ENCODE measurements at places on chromosomes 11 and 22.

DNA sequence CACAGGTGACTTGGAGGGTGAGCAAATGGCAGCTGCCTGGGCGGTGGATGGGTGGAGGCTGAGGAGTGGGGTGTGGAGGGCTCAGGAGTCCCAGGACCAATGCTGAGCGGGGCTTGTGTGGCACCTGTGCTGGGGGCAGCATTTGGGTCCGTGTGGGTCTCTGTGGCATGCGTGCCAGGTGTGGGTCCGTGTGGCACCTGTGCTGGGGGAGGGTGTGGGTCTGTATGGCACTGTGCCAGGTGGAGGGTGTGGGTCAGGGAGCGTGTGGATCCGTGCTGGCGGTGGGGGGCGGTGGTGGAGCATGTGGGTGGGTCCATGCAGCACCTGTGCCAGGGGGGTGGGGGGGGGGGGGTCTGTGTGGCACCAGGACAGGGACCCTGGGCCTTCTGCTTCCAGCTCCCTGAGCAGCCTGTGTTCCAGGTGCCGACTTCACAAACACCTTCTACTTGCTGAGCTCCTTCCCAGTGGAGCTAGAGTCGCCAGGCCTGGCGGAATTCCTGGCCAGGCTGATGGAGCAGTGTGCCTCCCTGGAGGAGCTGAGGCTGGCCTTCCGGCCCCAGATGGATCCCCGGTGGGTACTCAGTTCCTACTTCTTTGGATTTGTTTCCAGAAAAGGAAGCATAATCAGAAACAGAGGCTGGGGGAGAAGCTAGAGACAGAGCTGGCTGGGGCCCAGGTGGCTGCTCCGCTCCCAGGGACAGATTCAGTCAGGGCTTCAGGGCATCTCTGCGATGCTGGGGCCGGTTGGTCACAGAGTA is 14.7 kb downstream of the SELENOO start:
- DNase-seq: no peak

DNA sequence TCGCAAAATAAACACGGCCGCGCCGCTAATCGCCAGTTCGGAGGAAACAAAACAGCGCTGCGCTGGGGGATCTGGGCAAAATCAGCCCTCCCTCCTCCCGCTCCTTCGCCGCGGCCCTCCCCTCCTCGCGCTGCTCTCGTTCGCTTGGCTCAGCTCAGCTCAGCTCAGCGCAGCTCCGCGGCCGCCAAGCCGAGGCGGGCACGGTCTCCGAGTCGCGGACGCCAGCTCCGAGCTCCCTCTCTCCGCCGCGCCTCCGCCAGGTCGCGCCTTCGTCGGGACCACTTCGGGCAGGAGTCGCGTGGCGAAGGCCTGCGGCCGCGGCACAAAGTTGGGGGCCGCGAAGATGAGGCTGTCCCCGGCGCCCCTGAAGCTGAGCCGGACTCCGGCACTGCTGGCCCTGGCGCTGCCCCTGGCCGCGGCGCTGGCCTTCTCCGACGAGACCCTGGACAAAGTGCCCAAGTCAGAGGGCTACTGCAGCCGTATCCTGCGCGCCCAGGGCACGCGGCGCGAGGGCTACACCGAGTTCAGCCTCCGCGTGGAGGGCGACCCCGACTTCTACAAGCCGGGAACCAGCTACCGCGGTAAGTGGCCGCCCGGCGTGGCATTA is at the start of gene SPON1:
Gene SPON1 (plus strand): TSS at position 162 of the 607 bp plus-strand sequence. CDS start 182 bp downstream, at position 344.
- DNase-seq: no peak

DNA sequence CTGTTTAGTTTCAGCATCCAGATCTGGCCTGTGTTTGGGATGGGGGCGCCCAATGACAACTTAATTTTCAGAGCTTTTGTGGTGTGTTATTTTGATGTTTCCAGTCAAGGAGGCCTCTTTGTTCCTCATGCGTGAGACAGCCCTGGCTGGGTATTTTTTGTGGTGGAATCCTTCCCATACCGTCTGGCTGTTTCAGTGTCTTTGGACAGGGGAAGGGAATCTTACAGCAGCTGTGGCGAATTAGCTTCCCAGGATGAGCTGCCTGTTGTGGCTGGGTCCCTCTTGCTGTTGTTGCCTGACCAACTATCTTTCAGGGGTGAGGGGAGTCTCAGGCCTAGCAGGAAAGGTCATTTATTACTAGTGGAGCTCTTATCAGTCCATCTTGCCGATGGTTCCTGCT is 138.8 kb downstream of the ARHGAP20 start:
- DNase-seq: no peak

GRCh38 chr11:115678942-115679341 is 174.7 kb upstream of the CADM1 start:
- no peak for DNase-seq

GRCh38 chr11:125270711-125271110 is 106.2 kb downstream of the PKNOX2 start:
- DNase-seq: no peak
